ENCODE measurements at places on chromosomes 4 and X.

DNA sequence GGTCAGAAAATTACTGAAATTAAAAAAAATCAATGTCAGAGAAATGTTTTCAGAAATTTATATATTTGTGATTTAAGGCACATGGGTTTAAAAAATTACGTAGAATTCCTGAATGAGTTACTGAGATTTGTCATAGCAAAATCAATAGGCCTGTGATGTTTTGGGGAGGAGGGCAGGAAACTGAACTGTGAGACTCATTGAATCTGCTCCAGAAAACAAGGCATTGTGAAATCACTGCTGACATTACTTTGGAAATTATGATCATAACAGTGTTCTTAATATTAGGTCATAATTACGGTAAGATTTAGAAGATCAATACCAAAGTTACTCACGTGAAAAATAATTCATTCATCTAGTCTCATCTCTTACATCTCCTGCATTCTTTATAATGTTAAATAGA is 5.3 kb downstream of the FGF5 start:
- H3K36me3 ChIP-seq: no peaks in the 10 kb centered on the region
- no peak overlapping the region for H3K4me3 ChIP-seq
- H3K27me3 ChIP-seq: peaks cover 30% of the 10 kb centered on the region
- DNase-seq: no peak
- no peak overlapping the region for H3K27ac ChIP-seq

GRCh38 chr4:1582227-1582626 is 101.9 kb downstream of the FAM53A start:
- H3K27ac ChIP-seq: no peak overlapping the region
- peaks cover 3% of the 10 kb centered on the region for H3K4me1 ChIP-seq
- H3K27me3 ChIP-seq: no peaks in the 10 kb centered on the region
- H3K4me3 ChIP-seq: no peak overlapping the region

- H3K27ac ChIP-seq: no peak overlapping the region
- H3K27me3 ChIP-seq: no peaks in the 10 kb centered on the region
- H3K4me1 ChIP-seq: no peaks in the 10 kb centered on the region
- H3K36me3 ChIP-seq: peaks cover 52% of the 10 kb centered on the region
Measured at GRCh38 chr4:6620296-6620695, 20.2 kb upstream of the MRFAP1 start.

- peaks cover 68% of the 10 kb centered on the region for H3K27me3 ChIP-seq
- DNase-seq: no peak
- H3K27ac ChIP-seq: no peak overlapping the region
- H3K4me1 ChIP-seq: peaks cover 51% of the 10 kb centered on the region
Measured at GRCh38 chr4:133152831-133153481, 3.9 kb downstream of the PCDH10 start.

- peaks cover 87% of the 10 kb centered on the region for H3K4me1 ChIP-seq
- DNase-seq: no peak
- H3K36me3 ChIP-seq: no peaks in the 10 kb centered on the region
- no peak overlapping the region for H3K4me3 ChIP-seq
Measured at GRCh38 chr4:41427931-41428600, 109.9 kb upstream of the LIMCH1 start.

DNA sequence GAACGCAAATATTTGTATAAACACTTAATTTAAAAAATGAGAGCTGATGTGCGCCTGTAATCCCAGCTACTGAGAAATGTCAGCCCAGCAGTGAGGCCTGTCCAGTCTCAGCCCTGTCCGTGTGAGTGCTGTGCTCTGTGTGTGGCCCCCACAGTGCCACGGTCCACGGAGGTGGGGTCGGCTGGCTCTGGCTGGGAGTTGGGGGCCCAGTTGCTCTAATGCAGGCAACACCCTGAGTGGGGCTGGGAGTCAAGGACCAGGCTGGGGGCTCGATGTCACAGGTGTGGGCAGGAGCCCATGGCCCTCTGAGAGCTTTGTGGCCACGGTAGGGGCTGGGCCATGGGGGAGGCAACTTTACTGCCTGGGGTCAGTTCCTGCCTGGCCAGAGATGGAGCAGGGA is 12.8 kb downstream of the PCGF3 start:
- H3K4me3 ChIP-seq: no peak overlapping the region
- no peak overlapping the region for H3K27ac ChIP-seq
- peaks cover 16% of the 10 kb centered on the region for H3K36me3 ChIP-seq
- H3K4me1 ChIP-seq: peaks cover 7% of the 10 kb centered on the region
- no peak for DNase-seq

- H3K4me1 ChIP-seq: peaks cover 17% of the 10 kb centered on the region
- H3K4me3 ChIP-seq: peak overlapping the region; percentile 98
- no peaks in the 10 kb centered on the region for H3K36me3 ChIP-seq
- no peaks in the 10 kb centered on the region for H3K27me3 ChIP-seq
- peak overlapping the region; percentile 87 for H3K27ac ChIP-seq
Measured at GRCh38 chr4:146520896-146521540, 722 bp downstream of the SLC10A7 start.

DNA sequence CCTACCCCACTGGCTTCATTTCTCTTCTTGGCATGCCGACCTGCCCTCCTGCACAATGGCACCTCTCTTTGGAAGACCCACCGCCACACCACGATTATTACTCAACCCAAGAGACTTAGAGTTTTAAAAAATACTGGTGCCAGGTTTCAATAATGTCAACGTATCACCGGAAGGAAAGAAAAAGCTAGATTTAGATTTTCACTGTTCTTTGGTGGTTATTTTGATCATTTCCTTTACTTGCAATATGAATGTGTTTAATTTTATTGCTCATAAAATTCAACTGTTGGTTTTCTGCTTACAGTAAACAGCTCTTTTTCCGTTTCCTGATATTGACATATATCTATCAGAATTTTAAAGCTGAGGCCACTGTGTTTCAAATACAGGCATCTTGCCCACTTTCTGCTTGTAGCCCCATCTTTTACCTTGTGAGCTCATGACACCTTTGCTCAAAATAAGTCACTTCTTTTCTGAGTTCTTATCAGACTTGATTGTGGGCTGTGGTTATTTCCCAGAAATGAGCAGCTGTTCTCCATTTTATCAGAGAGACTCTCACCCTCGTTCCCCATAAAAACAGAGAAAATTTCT is 439.1 kb downstream of the INPP4B start:
- peaks cover 19% of the 10 kb centered on the region for H3K4me1 ChIP-seq
- no peak overlapping the region for H3K27ac ChIP-seq
- DNase-seq: no peak
- no peaks in the 10 kb centered on the region for H3K27me3 ChIP-seq

DNA sequence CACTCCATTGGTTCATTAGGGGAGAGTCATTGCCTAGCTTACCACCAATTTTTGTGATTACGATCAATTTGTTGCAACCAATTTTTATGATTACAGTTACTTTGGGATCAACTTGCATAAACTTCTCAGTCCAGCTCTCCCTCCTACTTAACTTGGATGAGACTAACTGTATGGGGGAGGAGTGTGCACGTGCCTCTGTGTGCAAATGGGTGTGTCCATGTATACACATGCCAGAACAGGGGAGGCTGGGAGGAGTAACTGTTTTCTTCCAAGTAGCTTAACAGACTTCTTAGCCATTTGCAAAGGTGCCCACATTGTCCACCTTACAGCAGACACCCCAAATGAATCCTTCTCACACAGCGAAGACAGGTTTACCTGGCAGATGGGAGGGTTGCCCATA is 117.7 kb upstream of the VCX3B start:
- H3K27ac ChIP-seq: no peak overlapping the region
- no peak overlapping the region for H3K4me3 ChIP-seq
- no peak for DNase-seq
- no peaks in the 10 kb centered on the region for H3K4me1 ChIP-seq
- no peaks in the 10 kb centered on the region for H3K27me3 ChIP-seq

DNA sequence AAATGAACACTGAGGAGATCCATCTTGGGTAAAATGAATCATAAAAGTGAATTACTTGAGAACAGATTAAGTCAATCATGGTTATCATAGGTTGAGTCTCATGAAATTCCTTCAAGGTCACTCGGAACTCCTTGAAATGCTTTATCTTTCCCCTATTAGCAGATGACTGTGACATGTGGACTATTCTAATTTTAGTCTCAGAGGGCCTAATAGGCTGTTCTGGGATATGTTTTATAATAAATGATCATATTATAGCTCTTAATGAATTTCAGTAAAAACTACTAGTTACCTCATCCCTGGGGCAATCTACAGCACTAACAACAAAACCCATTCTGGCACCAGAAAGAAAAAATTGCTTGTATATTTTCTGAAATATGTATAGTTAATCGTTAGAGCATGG is 44.7 kb downstream of the SPATA4 start:
- no peak overlapping the region for H3K4me3 ChIP-seq
- H3K27ac ChIP-seq: no peak overlapping the region
- no peaks in the 10 kb centered on the region for H3K27me3 ChIP-seq
- no peak for DNase-seq
- H3K36me3 ChIP-seq: no peaks in the 10 kb centered on the region

DNA sequence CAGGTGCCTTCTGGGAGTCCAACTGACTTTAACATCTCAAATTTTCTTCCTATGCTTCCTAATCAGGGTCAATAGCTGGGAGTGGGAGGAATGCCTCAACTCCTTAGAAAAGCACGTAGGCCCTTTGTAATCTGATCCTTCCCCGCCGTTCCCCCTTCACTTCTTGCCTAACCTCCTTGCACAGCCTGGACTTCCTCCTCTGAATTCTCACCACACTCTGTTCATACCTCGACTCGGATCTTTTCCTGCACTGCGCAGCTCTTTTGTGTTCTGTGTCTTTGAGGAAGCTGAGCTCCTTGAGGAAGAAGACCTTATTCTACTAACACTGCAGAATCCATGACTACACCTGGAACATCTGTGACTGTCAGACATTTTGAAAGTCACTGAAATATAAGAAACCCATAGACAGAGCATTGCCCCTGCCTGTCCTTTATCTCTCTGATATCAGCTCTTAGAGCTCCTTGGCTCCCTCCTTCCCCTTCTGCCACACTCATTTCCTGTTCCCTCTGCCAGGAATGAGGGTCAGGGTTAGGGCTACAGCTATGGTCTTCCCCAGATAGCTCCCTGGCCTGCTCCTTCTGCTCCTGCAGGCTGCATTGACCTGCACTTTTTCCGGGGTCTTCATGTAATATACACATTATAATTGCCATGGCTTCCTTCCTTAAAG is 140.2 kb upstream of the LDB2 start:
- H3K4me3 ChIP-seq: no peak overlapping the region
- H3K36me3 ChIP-seq: no peaks in the 10 kb centered on the region
- DNase-seq: no peak
- no peak overlapping the region for H3K27ac ChIP-seq

- no peaks in the 10 kb centered on the region for H3K36me3 ChIP-seq
- H3K27me3 ChIP-seq: no peaks in the 10 kb centered on the region
- no peak for DNase-seq
- H3K4me3 ChIP-seq: no peak overlapping the region
- no peak overlapping the region for H3K27ac ChIP-seq
Measured at GRCh38 chrX:138858951-138859350, 147.4 kb upstream of the FGF13 start.

DNA sequence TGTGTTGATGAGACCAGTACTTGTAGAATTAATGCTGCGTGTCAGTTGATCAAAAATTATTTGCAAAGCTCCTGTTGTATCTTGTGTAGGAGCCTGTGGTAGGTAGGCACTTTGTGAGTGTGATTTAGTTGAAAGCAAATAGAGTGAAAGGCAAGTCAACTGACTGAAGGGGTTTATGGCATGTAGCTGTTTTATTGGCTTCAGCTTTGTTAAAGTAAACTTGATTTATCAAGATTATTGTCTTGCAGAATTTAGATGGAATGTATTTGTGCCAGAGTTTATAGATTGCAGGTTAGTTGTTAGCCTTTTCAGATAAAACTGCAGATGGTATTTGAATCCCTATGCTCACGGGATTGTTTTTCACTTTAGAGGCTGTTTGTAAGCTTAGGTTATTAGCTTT is 128.0 kb downstream of the FRAS1 start:
- H3K27me3 ChIP-seq: no peaks in the 10 kb centered on the region
- no peak overlapping the region for H3K27ac ChIP-seq
- DNase-seq: no peak
- no peaks in the 10 kb centered on the region for H3K36me3 ChIP-seq
- no peaks in the 10 kb centered on the region for H3K4me1 ChIP-seq
- no peak overlapping the region for H3K4me3 ChIP-seq

DNA sequence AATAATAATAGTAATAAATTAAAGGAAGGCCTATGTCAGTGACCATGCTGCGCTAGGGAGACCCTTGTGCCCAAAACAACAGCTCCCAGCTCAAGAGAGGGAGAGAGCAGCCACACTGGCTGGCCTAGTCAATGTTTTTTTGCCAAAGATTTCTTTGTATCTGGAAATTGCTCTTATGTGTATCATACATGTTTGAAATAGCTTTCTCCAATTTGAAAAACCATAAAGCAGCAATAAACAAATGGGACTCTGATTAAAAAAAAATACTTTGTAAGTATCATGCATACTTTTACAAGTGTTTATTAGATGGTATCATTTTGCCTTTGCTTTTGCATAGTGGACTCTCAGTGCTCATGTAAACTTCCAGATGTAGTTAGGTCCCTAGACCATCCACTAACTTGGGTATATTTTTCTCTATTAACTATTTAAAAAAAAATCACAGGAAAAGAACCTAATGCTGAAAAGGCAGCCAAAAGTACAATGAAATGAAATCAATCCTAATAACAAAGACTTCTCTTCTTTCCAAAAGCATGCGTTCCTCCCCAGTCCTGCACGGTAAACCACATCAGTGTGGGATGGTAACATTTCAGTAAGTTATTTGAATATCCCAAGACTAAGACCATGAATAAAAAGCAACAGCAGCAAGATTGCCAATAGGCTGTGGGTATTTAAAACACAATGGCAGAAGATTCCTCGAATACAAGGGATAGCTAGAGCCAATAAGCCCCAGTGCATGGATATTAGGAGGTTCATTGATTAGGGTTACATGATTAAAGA is 117.6 kb downstream of the PALLD start:
- H3K4me1 ChIP-seq: no peaks in the 10 kb centered on the region
- H3K4me3 ChIP-seq: no peak overlapping the region
- DNase-seq: no peak
- H3K27me3 ChIP-seq: no peaks in the 10 kb centered on the region
- no peak overlapping the region for H3K27ac ChIP-seq

DNA sequence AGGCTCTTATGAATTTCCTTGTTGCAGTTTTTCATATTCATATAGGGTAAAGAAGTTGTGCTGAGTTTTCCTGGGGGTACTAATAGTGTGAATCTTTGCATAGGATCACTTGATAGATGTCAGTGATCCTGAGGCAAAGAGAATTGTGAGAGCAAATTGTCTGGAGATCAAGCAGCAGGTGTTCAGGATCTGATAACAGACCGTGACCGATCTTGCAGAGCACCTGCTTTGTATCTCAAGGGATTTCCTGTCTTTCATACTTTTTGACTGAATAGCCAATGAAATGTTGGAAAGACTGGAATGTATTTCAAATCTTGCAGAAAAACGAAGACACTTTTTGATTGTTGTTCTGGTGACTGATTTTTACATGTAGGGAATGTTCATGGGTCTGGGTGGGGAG is 914.5 kb downstream of the STIM2 start:
- DNase-seq: no peak
- H3K4me1 ChIP-seq: no peaks in the 10 kb centered on the region
- H3K27ac ChIP-seq: no peak overlapping the region
- H3K36me3 ChIP-seq: no peaks in the 10 kb centered on the region
- H3K4me3 ChIP-seq: no peak overlapping the region
- H3K27me3 ChIP-seq: no peaks in the 10 kb centered on the region

Measured in lower lobe of right lung (tissue), 2 donors.